ENCODE measurements at places on chromosomes 7 and 10.

GRCh38 chr7:82442492-82443035, 1.0 kb downstream of the CACNA2D1 start:
- peak; percentile 57 for DNase-seq

DNA sequence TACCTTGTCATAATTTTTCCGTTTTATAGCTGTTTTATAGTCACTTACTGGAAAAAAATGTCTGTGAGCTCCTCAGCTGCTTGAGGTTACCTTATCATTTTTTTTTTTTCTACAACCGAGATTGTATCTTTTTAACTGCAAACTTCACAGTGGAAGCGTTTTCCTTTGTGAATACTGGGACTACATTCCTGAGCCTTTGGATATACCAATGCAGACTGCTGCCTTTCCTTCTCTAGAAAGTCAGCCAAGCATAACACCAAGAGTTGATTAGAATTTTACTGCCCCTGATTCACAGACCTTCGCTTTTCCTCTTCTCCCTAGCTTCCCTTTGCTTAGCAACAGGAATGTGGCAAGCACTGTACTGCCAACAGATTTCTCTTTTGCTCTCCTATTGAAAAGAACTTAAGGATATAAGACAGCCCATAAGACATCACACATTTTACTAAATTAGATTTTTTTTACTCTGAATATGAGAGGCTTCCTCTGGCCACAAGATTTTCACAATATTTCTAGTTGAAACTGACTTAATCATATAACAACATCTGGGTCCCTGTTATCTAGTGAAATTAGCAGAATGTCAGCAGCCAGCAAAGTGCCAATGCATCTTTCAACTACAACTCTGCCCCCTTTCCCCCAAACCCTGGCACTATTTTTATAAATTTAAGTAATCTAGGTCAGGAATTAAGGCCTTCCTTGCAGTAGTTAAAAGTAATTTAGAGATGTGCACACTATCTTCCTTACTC, 170.6 kb downstream of the PRKG1 start:
- peak; percentile 94 for DNase-seq

DNA sequence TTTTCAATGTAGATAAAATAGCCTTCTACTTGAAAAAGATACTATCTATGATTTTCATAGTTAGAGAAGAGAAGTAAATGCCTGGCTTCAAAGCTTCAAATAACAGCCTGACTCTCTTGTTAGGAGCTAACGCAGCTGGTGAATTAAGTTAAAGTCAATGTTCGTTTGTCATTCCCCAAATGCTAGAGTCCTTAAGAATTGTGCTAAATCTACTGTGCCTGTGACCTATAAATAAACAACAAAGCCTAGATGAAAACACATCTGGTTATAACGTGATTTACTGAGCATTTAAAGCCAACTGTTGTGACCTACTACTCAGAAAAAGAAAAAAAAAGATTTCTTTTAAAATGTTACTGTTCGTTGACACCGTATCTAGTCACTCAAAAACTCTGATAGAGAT, 134.7 kb downstream of the POLR1F start:
- no peak for DNase-seq

DNA sequence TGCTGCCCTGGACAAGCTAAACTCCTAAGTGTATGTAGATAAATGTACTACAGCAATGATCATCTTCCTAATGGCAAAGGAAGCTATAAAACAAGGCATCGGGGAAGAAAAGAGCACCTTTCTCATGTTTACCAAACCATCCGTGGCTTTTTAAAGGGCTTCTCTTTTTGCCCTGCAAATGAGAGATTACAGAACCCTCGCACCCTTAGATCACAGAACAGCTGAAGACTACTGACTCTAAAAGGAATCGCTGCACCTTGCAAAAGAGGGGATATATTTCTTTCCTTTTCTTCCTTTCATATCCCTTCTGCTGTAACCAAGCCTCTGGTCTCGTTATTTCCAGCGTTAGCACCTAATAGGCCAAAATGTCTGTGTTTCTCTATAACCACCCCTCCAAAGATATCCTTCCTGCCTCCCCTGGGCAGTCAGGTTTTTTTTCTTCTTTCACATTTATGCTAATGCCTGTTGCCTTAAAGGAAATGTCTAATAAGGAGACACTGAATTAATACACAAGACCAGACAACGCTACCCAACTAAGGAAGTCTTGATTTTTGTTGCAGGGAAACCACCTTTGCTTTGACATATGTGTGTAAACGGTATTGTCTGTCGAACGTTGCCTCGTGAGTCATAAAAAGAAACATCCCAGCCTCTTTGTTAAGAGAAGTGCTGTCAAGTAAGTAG, 10.5 kb downstream of the ST8SIA6 start:
- DNase-seq = peak; percentile 57

Data from endothelial cell of umbilical vein (primary cell).